ENCODE measurements at places on chromosomes 7 and 10.

DNA sequence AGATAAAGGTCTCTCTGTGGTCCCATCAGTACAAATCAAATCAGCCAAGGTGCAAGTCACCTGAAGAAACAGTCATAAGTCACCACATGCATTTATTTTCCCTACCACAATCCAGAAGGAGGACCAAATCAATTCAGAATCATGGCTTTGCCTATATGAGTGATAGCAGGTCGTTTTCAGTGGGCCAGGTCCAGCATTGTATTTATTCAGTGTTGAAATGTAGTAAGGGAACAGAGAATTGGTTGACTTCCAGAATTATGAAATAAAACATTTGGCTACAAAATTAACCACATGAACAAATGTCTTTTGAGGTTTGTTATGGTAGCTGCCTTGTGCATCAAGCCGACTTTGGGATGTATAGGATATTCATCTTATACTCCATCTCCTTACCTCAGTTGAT is 88.4 kb downstream of the POLR1F start:
- no peak for DNase-seq

- DNase-seq: no peak
Observed at GRCh38 chr7:48087349-48087748, 1.7 kb upstream of the UPP1 start.

- DNase-seq: peak; percentile 21
Observed at GRCh38 chr10:46514899-46515298, 41.6 kb downstream of the GPRIN2 start.

DNA sequence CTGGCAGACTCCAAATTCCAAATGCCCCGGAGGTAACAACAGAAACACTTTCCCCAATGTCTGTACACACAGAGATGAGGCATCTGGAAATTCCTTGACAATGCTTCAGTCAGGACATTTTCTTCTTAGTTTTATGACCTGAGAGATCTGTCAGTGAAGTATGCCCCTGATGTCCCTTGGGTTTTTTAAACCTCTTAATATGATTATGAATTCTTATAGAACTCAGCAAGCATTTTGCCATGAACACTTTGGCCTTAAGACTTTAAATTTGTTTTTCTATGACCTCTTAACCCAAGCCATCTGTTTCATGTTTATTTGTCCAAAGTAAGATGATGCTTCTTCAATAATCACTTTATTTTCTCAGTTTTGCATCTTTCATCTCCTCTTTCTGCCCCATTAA is 1206.2 kb downstream of the GATA3 start:
- no peak for DNase-seq

GRCh38 chr7:27242555-27243339 is at the start of gene EVX1:
TSS of gene EVX1 (plus strand) at chr7:27242802. CDS start at chr7:27243031, 229 bp downstream.
- DNase-seq: no peak

- DNase-seq: no peak
Observed at GRCh38 chr10:125479059-125479458, 203.9 kb downstream of the TEX36 start.

GRCh38 chr10:70508912-70509756 is 30.6 kb downstream of the PALD1 start:
- DNase-seq: peak; percentile 75

DNA sequence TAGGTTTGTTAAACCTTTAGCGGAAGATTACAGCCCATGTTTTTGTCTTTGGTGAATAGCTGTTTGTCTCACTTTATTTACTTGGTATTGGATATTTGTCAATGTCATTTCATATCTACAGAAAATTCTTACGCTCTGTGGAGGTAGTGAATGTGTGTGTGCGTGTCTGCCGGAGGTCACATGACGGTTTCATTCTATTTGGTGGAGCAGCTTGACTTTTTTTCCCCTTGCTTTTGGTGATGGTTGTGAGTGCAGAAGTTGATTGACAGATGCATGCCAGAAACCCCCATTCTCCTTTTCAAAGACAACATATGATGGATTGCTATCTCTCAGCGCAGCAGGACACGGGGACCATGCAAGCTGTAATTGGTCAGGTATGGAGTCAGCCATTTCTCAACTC is at the start of gene POU6F2:
Gene POU6F2 (plus strand): TSS at position 225 of the 400 bp plus-strand sequence. CDS start 45 bp downstream, at position 270.
- DNase-seq: no peak

GRCh38 chr10:129165076-129165720 is 301.8 kb upstream of the MGMT start:
- no peak for DNase-seq

GRCh38 chr7:24834128-24834798 is 77.0 kb upstream of the GSDME start:
- DNase-seq: no peak

DNA sequence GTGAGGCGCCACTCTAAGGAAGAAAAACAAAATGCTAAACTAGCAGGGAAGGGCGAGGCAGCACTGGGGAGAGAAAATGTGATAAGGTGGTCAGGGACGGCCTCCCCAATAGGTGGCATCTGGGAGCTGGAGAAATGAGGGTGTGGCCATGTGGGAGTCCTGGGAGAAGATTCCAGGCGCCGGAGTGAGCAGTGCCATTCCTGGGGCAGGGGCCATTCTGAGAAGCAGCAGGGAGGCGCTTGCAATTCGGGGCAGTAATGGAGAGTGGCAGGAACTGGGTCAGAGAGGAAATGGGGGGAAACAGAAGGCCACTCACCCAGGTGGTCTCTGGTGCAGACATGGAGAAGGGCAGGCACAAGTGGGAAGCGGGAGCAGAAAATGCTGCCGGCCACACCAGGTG is 61.8 kb upstream of the LRRC18 start:
- no peak for DNase-seq

GRCh38 chr7:44964384-44964830 is 14.4 kb downstream of the MYO1G start:
- no peak for DNase-seq

DNA sequence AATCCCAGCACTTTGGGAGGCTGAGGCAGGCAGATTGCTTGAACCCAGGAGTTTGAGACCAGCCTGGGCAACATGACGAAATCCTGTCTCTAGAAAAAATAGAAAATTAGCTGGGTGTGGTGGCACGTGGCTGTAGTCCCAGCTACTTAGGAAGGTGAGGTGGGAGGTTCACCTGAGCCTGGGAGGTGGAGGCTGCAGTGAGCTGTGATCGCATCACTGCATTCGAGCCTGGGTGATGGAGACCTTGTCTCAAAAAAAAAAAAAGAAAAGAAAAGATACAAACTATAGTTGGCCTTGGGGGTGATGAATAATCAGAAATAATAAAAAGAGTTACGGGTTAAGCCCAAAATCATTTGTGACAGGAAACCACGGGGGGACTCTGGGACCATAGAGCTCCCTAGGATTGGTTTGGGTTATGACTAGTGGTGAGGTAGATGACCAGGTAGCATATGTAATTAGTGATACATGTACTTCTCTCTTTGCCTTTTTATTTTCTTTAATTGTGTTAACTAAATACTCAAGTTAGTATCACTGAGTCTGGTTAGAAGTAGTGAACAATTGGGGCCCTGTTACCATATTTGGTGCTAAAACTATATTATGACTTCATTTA is 10.4 kb upstream of the ASCC1 start:
- no peak for DNase-seq

DNA sequence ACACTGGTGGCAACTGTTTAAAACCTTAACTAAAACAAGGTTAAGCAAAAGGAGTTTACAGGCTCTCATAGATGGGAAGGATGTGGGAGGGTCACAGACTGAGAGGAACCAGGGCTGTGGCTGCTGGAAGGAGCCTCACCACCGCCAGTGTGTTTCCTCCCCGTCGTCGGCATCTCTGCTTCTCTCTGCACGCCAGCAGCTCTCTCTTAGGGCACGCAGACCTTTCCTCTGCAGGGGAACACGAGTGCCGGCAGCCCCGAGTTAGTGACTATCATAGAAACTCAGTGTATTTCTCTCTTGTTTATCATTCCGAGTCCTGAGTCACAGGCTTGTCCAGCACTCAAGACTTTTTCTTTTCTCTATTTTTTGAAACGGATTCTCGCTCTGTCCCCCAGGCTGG is 8.1 kb upstream of the SH2D4B start:
- DNase-seq: no peak

DNA sequence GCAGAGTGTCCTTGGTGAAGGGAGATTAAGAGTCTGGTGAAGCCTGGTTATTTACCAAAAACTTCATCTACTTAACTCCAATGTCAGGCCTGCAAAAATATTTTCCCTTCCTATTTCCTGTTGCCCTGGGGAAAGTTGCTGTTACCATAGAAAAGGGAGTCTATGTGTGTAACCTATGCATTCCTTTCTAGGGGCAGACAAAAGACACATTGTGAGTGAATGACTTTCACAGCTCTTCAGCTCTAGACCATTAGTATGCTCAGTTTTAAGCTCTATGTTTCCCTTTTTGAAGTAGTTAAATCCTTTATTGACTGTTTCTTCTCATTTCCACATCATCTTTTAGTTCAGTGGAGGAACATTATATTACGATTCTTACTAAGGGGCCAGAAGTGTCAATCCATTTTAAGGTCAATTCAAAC is 45.6 kb upstream of the SGCE start:
- DNase-seq: no peak

GRCh38 chr10:100518761-100519241 is 860 bp downstream of the SEC31B start:
- no peak for DNase-seq

- no peak for DNase-seq
Observed at GRCh38 chr7:33805630-33806233, 99.6 kb upstream of the BMPER start.

DNA sequence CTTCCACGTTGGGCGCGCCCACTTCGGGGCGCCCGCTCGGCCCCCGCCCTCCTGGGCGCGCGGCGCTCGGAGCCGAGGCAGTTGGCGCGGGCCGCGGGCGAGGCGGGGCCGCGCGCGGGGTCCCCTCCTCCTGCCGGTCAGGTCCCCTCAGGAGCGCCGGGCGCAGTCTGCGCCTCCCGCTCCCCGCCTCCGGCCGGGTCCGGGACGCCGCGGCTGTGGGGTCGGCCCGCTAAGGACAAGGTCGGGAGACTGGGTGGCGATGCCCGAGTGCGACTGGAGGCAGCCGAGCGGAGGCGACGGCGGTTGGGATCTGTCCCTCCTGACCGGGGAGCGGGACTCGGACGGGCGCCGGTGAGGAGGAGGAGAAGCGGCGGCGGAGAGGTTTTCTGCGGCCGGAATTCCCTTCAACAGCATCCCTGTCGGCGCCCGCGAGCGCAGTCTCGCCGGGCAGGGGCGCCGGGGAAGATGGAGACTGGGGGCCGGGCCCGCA is at the start of gene ATRNL1:
Gene ATRNL1 (plus strand): TSS at position 80 of the 490 bp plus-strand sequence. CDS start 386 bp downstream, at position 466.
- DNase-seq: peak; percentile 72

- DNase-seq: no peak
Observed at GRCh38 chr7:42189535-42189934, 47.5 kb downstream of the GLI3 start.

GRCh38 chr10:34341473-34341872 is 473.6 kb downstream of the PARD3 start:
- no peak for DNase-seq

GRCh38 chr7:83681200-83681778 is 32.4 kb upstream of the SEMA3E start:
- DNase-seq: no peak

DNA sequence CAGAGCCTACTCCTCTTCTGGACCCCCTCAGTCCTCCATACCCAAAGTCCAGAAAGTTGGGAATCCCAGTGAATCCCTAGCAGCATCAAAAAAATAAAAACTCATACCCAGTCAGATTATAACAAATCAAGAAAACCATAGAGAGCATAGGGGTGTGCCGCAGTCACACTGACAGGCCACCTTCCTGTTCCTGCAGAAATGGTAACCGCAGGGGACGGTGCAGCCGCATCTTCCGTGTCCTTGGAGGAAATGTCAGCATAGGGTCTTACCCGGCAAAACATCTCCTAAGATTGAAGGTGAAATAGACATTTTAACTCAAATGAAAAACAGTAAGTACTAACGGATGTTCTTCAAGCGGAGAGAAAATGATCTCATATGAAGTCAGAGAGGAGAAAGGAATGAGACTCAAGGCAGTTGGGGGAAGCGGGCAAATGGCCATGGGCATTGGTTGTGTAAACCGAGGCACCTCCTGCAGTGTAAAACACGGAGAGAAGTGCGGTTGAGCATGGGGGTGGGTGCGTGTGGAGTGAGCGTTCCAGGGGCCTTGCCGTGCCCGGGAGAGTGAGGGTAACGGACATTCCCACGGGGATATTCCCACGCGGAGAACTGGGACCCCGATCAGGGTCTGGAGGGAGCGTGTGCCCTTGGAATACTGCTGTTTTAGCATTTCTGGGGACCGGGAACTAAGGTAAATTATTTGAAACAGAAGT is 110.8 kb downstream of the NKX6-2 start:
- DNase-seq: no peak

GRCh38 chr10:99394761-99395386 is 35.5 kb downstream of the GOT1 start:
- DNase-seq: no peak

DNA sequence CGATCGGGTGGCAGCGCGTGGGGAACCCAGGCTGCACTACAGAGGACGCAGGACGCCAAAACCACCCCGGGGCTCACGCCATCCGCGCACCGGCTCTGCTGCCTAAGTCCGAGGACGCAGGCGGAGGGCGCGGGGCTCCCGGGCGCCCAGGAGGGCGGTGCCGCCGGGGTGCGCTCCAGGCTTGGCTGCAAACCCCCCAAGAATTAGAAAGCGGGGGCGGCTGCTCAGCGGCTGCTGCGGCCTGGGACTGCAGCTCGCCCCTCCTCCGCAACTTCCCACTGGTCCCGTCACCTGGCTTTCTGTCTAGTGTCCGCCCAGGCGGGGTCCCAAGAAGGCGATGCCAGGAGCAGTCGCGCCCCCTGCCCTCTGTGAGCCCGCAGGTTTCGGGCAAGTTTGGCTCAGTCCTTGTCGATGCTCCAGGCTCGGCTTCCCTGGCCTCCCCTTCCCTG is 1.7 kb upstream of the POU6F2 start:
- peak; percentile 30 for DNase-seq

DNA sequence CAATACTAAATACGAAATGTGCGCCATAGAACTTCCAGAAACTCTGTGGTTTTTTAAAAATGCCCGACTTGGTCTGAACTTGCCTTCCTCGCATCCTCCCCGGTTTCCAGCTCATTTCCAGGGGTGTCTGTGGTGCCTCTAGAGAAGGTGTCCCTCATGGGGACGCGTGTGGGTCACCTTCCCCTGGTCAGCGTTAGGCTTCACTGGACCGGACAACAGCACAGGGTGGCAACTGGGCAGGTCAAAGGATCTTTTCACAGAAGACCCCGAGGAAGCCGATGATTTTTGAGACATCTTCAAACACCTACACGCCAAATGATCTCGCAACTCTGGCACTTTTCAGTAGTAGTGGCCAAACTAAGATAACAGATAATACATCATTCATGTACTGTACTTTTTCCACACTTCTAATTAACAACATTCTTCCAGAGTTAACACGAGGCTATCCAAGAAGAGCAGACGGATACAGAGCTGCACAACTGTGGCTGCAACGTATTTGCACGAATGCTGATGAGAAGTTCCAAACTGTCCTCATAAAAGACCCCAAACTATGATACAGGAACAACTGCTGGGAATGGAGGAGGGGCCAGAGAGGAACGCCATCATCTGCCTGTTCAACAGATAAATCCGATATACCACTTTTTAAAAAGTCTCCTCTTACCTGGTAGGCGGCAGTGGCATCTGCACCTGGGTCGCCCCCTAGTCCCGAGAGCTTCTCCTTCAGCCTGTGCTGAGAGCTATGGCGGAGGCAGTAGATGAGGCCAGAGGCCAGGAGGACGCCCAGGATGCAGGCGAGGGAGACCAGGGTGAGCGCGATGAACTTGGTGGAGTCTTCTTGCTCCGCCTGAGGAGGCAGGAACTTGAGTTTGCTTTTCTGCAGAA is 345.5 kb downstream of the DNAJB6 start:
- no peak for DNase-seq

- no peak for DNase-seq
Observed at GRCh38 chr10:5895804-5896203, 5.8 kb downstream of the FBH1 start.

- no peak for DNase-seq
Observed at GRCh38 chr7:1012004-1012715, 29.2 kb downstream of the CYP2W1 start.

- DNase-seq: peak; percentile 37
Observed at GRCh38 chr7:96380111-96380512, 58.2 kb upstream of the SLC25A13 start.

GRCh38 chr7:49852619-49853462 is 79.4 kb downstream of the VWC2 start:
- peak; percentile 64 for DNase-seq
